NCI-H187 (cell line): ENCODE measurements at places on chromosomes 6 and 20.

DNA sequence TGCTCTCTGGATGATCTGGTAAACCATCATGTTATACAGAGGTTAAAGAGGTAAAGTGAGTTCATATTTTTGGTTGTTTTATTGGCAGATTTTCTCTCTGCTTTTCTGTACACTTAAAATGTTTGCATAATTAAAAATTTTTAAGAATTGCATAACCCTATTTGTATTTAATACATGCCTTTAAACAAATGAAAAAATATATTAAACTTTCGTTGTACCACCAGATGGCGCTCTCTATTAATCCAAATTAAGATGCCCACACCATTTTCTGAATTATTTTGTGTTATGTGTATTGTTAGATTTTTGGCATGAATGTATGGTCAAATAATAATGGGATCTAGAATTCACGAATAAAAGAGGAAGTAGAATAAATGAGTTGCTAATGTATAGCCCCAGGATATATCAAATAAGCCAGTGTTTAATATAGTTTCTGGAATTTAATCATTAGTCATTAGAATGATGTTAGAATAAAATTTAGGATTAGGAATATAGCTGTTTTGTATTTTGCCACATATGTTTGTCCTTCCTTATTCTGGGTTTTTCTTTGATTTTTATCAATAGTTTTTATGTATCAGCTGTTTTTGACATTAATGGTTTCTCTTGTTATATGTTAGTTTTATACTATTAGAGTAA, 38.9 kb downstream of the SMAP1 start:
- DNase-seq, result no peak

DNA sequence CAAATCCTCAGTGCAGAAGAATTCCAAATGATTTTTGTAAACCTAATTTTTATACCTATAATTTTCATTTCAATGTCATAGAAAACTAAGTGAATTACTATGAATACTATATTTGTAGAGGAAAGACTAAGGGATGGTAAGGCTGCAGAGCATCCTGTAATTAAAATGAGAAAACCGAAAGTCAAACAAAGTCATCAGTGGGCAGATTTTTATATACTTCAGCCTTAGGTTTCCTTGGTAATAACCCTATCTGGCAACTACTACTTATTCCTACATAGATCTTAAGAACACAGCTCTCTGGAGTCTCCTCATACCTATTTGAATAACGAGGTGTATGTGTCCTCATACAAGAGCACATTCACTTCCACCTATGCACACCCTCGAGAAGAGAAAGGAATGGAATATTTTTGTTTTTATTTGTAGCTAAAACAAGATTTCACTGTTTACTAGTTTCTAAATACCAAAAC, 117.9 kb upstream of the SGK1 start:
- no peak for DNase-seq

- no peak for DNase-seq
Measured at GRCh38 chr20:50918403-50918802, 12.8 kb downstream of the ADNP start.

DNA sequence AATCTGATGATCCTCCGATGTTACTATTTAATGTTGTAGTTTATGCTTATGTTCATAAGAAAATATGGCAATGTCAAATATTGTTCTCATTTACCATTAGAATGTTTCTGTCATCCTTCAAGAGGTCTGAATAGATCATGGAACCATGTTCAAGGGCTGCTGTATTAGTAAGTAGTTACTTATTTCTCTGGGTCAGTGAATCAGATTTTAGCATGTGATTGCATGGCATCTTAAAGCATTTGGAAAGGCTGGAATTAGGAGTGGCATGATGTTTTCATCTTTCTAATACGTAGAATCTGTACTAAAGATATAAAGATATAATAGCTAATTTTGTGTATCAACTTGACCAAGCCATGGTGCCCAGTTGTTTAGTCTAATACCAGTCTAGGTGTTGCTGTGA, 40.5 kb upstream of the NKX2-4 start:
- no peak for DNase-seq

- DNase-seq, result no peak
Measured at GRCh38 chr6:33201147-33201545, 479 bp downstream of the SLC39A7 start.
